ENCODE measurements at places on chromosomes 3 and 15.

- no peak for DNase-seq
Measured at GRCh38 chr3:2784627-2785026, 325.5 kb downstream of the IL5RA start.

GRCh38 chr3:143661677-143662076, 186.6 kb downstream of the SLC9A9 start:
- DNase-seq: no peak

DNA sequence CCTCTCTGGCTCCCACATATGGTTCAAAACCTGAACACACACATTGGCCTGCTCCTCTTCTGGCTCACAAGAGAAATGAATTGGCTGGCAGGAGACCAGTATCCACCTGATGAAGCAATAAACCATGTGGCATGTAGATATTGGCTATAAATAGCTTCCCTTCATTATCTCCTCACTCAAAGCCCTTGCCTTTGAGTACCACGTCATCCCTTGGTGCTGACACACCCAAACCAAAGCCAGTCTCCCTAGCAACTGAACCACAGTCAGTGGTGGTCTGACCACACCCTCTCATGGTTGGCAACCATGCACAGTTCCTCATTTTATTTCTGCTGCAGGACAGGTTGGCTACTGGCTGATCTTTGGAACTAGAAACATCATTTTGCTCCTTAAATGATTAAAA, 98.8 kb downstream of the ZNF621 start:
- DNase-seq: no peak

DNA sequence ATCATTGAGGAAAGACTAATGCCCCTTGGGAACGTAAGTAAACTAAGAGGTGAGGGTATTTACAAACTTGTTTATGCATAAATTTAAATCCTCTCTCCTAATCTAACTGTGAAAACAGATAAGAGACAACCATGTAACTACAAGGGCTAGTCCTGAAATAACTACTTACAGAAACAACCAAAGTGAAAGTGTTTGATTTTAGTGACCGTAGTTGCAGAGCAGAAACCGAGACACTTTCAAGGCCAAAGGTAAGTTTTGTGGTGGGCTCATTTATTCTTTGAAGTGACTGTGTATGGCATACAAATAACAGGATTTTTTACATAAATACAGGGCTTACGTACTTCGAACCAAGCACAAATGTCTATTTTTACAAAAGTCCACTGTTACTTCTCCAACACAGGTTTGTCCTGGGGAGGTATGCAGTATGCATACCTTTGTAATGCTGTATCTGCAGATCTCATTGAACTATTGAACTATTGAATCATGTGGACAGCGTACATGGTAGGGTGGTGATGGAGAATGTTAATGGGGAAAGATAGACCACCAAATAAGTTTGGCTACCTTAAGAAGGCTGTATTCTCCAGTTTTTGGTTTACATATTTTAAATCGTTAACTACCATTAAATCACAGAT, 99.6 kb upstream of the RBMS3 start:
- no peak for DNase-seq

DNA sequence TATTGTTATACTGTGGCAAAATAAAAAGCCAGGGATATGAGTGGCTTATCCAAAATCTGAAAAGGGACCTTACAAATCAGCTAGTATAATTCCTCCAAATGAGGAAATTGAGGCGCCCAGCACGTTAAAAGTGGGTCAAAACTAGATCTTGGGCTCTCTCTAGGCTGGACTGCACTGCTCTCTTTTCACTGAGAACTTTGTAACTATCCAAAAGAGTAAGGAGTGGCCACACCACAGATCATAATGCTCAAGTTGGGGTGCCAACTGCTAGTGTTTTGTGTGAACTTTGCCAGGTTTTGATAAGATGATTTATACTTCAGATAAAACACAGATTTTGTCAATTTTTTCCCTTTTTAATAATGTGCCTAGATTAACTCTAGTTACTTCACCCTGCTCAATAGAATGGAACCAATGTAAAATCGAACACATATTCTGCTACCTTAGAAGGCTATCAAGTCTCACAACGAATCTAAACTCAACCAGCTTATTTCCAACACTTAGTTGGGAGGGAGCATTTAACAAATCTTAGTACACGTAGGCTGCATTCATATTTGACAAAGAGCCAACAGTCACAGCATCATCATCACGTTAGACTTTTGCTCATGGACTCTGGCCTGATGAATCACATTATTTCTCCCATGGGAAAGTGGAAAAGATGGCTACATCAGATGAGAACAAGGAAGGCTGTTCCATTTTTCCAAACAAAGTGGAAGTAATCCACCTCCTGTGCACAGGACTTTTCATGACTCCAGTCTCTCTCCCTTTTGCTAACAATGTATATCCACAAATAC, 64.4 kb downstream of the ABI3BP start:
- no peak for DNase-seq

DNA sequence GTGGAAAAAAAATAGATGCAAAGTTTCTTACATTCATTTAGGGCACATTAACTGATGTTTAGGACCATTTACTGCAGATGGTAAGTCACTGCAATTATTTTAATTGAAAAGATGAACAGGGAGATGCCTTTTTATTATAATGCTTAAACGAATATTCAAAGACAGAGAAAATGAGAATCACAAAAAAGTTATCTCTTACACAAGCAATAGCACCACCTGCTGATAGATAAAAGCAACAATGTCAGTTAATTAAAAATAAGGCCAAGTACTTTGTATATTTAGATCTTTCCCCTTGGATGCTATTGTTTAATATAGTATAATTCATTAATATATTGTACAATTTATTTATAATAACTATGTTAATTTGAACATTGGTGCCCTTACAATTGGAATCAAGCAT, 55.9 kb downstream of the IFT80 start:
- DNase-seq: no peak

DNA sequence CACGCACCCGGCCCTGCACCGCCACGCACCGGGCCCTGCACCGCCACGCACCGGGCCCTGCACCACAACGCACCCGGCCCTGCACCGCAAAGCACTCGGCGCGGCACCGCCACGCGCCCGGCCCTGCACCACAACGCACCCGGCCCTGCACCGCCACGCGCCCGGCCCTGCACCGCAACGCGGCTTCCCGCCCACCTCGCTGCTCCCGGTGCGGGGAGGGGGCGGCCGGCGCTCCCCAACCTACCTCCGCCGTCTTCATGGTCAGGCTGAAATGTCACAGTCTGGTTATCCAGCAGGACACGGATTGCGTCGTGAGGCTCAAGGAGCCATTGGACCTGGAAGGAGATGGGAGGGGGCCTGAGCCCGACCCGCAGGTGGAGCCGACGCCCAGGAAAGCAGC, 41.8 kb downstream of the MUC20 start:
- DNase-seq: no peak

DNA sequence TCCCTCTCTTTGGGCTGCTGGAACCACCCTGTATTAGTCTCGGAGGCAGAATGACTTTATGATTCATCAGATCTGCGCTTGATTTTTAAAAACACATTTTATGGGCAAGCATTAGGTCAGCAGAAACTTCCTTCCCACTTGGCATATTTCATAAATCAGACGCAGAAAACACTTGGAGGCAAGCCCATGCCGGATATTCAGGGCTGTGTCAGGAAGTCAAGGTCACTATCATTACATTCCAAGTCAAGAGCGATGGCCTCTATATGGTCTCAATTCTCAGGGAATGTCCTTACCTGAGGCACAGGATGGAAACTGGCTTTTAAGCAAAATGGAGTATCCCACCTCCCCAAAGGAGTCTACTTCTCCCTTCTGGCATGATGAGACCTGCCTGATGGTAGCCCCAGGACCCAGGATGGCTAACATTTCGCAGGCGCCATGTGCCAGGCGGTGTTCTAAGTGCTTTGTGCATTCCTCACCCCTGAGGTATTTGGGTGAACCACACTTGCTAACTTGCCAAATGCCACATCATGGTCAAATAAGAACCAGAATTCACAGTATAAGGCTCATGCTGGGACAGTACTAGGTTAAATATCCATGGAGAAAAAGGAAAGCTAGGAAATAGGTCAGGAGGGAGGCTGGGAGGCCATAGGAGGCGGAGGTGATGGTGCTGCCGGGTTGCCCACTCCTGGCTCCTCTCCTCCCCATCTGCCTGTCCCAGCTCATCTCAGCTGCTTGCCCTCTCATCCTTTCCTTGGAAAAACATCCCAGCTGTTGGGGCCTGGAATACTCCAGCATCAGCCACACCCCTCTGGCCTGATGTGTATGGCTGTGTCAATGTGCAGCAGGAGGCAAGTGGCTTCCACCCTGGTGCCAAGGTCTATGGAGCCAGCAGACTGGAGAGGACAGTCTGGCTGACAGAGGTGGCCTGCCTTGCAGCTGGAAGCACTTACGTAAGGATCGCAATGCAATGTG, 18.8 kb downstream of the BCL2L10 start:
- DNase-seq: no peak

- no peak for DNase-seq
Measured at GRCh38 chr3:190074817-190075216, 45.9 kb downstream of the P3H2 start.

DNA sequence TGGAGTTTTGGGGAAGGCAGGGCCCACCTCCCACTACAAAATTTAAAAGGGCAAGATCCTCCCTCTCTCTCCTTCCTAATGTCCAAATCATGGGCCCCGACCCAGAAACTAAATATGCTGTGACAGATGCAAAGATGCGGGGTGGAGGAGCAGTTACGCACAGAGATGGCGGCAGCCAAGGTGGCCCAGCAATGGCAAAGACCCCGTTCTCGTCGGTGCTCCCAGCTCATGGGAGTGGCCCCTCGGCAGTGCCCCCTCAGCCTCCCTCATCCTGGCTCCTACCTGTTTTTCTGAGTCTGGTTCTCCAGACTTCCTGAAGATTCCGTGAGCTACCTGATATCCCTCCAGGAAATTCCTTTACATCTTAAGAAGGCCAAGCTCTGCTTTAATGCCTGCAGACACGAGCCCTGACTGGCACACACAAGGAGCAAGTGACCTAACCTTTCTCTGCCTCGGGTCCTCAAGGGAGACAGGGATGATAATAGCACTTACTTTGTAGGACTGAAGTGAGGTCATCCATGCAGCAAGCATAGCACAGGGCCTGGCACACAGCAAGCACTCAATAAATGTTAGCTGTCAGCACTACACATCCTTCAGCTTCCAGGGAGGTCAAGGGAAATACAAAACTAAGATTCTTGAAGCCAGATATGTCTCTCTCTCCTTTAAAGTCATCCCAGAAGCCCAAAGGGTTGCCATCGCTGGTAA, 103.5 kb downstream of the LSM3 start:
- no peak for DNase-seq

DNA sequence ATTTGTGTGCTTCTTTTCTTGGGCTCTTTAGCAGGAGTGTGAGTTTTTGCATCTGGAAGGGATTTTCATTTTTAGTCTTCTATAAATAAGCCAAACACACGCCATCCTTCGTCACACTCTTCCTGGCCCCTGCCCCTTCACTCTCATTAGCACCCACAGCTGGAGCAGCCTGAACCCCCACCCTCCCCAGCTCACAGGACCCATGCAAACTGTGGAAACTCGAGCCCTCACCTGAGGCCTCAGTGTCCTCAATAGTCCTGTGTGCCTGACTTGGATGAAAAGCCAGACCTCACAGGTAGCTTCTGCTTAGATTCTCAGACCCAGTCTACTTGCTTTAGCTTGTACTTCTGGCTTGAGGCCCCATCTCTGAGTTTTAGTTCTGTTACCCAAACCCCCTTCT, 167.9 kb downstream of the MTHFS start:
- DNase-seq: no peak

- no peak for DNase-seq
Measured at GRCh38 chr3:48129921-48130320, 58.3 kb downstream of the CDC25A start.

DNA sequence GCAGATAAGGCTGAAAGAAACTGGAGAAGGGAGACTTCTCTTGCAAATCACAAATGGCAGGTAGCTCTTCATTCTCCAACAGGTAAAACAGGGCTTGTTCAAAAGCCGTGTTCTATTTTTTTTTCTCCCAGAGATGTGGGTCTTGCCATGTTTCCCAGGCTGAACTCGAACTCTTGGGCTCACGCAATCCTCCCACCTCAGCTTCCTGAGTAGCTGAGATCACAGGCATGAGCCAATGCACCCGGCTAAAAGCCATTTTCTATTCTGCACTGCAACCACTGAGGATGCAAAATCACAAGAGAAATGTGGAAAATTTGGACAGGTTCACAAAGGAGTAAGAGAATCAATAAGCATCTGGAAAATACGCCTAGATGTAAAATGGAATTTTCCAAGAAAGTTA, 19.5 kb downstream of the EIF4E3 start:
- no peak for DNase-seq

DNA sequence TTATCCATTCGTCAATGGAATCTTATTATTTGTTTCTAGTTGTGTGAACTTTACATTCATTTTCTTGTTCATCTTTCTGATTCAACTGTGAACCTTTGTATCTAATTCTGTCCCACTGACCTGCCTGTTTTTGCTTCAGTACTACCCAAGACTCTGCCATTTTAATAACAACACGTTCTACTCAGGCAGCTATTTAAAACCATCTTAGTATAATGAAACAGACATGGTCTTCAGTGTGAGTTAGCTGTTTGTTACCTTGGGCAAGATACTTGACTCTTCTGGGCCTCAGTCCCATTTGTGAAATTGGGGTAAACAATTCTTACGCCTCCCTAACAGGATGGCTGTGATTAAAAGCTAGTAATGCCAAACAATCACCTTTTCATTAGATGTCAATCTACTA, 1.6 kb downstream of the BTBD1 start:
- no peak for DNase-seq

GRCh38 chr3:196695849-196696226, 16.2 kb downstream of the CEP19 start:
- DNase-seq: no peak

- no peak for DNase-seq
Measured at GRCh38 chr15:67406257-67406861, 114.6 kb upstream of the C15orf61 start.

DNA sequence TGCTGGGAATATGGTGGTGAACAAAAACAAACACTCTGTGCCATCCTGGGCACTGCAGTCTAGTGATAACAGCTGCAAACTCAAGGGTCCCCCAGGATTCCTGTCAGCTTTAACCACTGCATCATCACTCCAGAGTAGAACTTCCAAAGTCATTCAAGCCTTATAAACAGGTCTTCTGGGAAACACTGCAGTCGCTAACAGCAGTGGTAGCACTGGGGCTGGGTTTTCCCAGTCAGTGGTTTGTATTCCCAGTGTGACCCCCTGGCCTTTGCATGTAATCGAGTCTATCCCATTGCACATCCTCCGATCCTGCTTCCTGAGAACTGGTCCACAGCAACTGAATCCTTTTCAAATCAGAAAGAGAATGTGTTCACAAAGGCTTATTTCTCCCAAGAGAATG, 623.5 kb downstream of the EDEM1 start:
- no peak for DNase-seq

- DNase-seq: no peak
Measured at GRCh38 chr3:101978348-101978747, 129.0 kb downstream of the NFKBIZ start.
